ENCODE measurements at places on chromosomes 1 and 21. TPM values are rescaled to one million over a fixed set of nuclear protein-coding genes. Genes with fewer than 3 reads are reported as not detected.
A peak's percentile ranks its signal among the peaks of the same experiment; 100 is the strongest.

DNA sequence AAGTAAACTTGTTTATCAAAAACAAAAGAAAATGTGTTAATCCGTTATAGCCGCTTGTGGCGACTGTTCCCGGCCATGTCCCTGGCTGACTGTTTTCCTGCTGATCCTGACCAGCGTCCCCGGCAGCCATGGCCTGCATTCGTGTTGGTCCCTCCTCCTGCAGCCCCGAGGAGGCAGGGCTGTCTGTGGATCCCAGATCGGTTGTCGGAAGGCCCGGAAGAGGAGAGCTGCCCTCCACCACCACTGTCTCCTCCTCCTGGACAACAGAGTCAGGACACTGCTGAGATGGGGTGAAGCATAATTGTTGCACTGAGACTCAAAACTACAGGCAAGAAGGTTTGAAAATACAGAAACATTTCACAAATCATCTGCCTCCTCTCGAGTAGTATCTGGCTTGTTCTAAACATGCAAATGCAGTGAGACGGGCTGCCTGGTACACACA, 3.6 kb upstream of the MXRA8 start:
- H3K36me3 ChIP-seq: no peaks in the 10 kb centered on the region
- H3K27me3 ChIP-seq: no peaks in the 10 kb centered on the region
- no peak overlapping the region for H3K27ac ChIP-seq

DNA sequence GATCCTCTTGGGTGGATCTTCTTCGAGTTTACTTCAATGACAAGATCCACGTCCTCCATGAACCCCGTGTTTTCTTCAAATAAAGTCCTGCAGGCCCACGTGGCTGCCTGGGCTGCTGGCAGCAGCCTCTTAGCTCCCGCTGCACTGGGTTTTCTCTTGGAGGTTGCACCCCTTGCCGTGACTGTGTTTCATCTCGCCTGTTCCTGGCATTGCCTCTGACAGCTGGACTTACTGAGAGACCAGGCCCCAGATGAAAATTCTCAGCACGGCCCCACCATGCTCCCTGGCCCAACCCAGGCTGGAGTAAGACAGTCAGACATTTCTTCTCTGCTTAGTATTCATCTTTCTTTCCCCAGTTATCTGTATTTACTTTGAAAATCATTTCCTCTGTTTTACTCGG, 274.8 kb upstream of the RUNX1 start:
- no peak overlapping the region for H3K4me3 ChIP-seq
- no peak overlapping the region for H3K27ac ChIP-seq
- peaks cover 2% of the 10 kb centered on the region for H3K27me3 ChIP-seq
- no peaks in the 10 kb centered on the region for H3K36me3 ChIP-seq

GRCh38 chr1:196295766-196296165, 312.5 kb downstream of the KCNT2 start:
- H3K27ac ChIP-seq: no peak overlapping the region
- no peaks in the 10 kb centered on the region for H3K4me1 ChIP-seq
- H3K36me3 ChIP-seq: no peaks in the 10 kb centered on the region
- no peaks in the 10 kb centered on the region for H3K27me3 ChIP-seq

DNA sequence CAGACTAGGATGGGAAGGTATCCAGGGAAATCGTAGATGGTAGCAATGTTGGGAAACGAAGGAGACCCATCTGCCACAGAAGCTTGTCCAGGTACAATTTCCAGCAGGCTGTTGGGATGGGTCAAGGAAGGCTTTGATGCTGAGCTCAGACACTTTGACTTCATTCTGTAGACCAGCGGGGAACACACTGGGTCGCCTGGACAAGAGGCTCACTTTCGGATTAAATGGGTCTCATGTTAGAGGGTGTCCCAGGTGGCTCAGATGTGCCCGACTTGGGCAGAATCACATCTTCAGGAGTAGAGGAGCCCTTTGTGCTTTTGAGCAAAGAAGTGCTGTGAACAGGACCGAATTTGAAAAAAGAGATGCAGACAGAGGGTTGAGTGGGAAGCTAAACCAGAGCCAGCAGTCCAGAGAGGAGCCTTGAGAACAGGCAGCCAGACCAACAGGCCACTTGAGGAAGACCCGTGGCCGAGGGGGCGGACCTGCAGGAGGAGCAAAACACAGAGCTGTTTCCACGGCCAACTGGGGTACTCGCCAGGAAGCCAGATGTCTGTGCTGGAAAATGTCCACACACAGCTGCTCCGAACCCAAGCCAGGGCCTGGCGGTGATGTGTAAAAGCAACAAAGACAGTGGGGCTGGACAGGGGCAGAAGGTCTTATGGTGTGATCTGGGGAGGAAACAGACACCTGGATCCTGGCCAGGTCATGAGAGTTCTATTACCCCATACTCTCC, 146.9 kb downstream of the AJAP1 start:
- H3K4me1 ChIP-seq: peaks cover 1% of the 10 kb centered on the region
- H3K27me3 ChIP-seq: peaks cover 21% of the 10 kb centered on the region
- no peaks in the 10 kb centered on the region for H3K36me3 ChIP-seq
- no peak overlapping the region for H3K27ac ChIP-seq

- no peak overlapping the region for H3K4me3 ChIP-seq
- H3K4me1 ChIP-seq: no peaks in the 10 kb centered on the region
- no peak for DNase-seq
- H3K27ac ChIP-seq: no peak overlapping the region
These were observed 365.9 kb downstream of the COL11A1 start for GRCh38 chr1:102742426-102742825.

GRCh38 chr21:16457498-16457897, 727.7 kb downstream of the USP25 start:
- H3K4me3 ChIP-seq: no peak overlapping the region
- H3K4me1 ChIP-seq: no peaks in the 10 kb centered on the region
- H3K36me3 ChIP-seq: no peaks in the 10 kb centered on the region
- no peak for DNase-seq
- H3K27ac ChIP-seq: no peak overlapping the region
- H3K27me3 ChIP-seq: no peaks in the 10 kb centered on the region

DNA sequence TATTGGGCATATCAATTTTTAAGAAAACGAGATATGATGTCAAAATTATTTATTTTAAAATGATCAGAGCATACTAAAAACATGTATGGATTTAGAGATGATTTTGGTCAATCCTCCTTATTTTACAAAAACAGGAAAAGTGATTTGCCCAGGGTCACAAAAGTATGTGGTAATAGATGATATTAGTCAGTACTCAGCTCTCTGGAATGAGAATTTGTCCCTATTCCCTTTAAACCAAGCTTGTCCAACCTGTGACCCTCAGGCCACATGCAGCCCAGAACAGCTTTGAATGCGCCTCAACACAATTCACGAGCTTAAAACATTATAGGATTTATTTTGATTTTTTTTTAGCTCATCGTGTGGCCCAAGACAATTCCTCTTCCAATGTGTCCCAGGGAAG, 104.7 kb downstream of the AKT3 start:
- no peak overlapping the region for H3K27ac ChIP-seq
- H3K36me3 ChIP-seq: peaks cover 12% of the 10 kb centered on the region
- DNase-seq: no peak

- H3K27ac ChIP-seq: peak overlapping the region; percentile 80
- H3K4me1 ChIP-seq: peaks cover 68% of the 10 kb centered on the region
These were observed 12.4 kb downstream of the LMNA start for GRCh38 chr1:156126630-156127534.

GRCh38 chr1:151905070-151905442, 4.3 kb downstream of the THEM4 start:
- H3K27ac ChIP-seq: peak overlapping the region; percentile 98
- DNase-seq: peak; percentile 58
- H3K4me3 ChIP-seq: peak overlapping the region; percentile 74
- H3K36me3 ChIP-seq: peaks cover 77% of the 10 kb centered on the region

DNA sequence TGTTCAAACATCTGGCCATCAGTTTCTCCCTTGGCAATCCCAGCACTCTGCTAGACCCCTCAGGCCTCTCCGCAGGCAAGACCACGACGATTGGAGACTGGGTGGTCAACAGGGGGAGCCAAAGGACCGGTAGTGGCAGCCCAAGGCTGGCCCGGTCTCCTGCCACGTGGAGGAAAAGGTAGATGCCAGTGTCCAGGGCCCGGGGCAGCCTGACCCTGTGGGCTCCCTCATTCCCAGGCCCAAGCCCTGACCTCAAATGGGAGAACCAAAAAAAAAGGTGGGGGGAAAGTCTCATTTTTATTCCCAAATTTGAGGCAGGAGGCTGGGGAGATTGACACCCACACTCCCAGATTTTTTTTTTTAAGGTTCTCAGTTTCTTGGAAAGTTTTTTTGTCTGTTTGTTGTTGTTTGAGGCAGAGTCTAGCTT, 24.8 kb downstream of the S100A6 start:
- no peaks in the 10 kb centered on the region for H3K36me3 ChIP-seq
- no peak overlapping the region for H3K4me3 ChIP-seq
- H3K27me3 ChIP-seq: no peaks in the 10 kb centered on the region
- H3K27ac ChIP-seq: peak overlapping the region; percentile 81
- peak; percentile 83 for DNase-seq

GRCh38 chr1:156006666-156007376, 13.9 kb downstream of the SSR2 start:
- H3K4me1 ChIP-seq: peaks cover 14% of the 10 kb centered on the region
- H3K27me3 ChIP-seq: no peaks in the 10 kb centered on the region
- DNase-seq: no peak
- no peak overlapping the region for H3K27ac ChIP-seq

GRCh38 chr1:247639381-247639981, 34.1 kb downstream of the OR2G3 start:
- no peaks in the 10 kb centered on the region for H3K36me3 ChIP-seq
- H3K27me3 ChIP-seq: peaks cover 45% of the 10 kb centered on the region
- H3K27ac ChIP-seq: no peak overlapping the region

GRCh38 chr1:241918879-241919278, 38.7 kb upstream of the BECN2 start:
- no peaks in the 10 kb centered on the region for H3K36me3 ChIP-seq
- H3K4me1 ChIP-seq: no peaks in the 10 kb centered on the region
- H3K27me3 ChIP-seq: no peaks in the 10 kb centered on the region
- H3K27ac ChIP-seq: no peak overlapping the region
- no peak for DNase-seq

- no peak for DNase-seq
- H3K27me3 ChIP-seq: no peaks in the 10 kb centered on the region
- peak overlapping the region; percentile 92 for H3K27ac ChIP-seq
- H3K4me3 ChIP-seq: no peak overlapping the region
These were observed 46.6 kb downstream of the S1PR1 start for GRCh38 chr1:101283443-101283842.

- no peaks in the 10 kb centered on the region for H3K27me3 ChIP-seq
- no peak overlapping the region for H3K4me3 ChIP-seq
- no peak overlapping the region for H3K27ac ChIP-seq
- no peaks in the 10 kb centered on the region for H3K4me1 ChIP-seq
- no peaks in the 10 kb centered on the region for H3K36me3 ChIP-seq
- no peak for DNase-seq
These were observed 16.6 kb upstream of the ESRRG start for GRCh38 chr1:216739793-216740192.

DNA sequence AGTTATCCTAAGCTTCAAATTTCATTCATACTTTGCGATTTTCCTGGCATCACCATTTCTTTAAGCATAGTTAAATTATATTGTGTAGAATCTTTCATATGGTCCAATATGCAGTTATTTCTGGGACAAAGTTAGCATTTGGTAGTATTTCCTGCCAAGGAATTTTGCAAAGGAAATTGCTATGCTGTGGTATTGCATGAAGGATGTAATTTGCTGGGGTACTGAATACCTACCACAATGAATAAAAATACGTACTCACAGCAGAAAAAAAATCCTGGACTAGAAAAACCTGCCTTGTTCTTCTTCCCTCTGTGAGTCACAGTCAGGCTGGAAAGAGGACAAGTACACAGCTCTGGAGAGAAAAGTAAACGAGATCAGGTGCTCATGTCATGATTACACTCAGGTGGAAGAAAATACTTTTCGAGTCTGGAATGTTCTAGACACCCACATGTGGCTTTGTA, 241.2 kb downstream of the PTBP2 start:
- H3K27ac ChIP-seq: no peak overlapping the region
- H3K4me1 ChIP-seq: no peaks in the 10 kb centered on the region
- no peak for DNase-seq
- no peak overlapping the region for H3K4me3 ChIP-seq
- peaks cover 6% of the 10 kb centered on the region for H3K27me3 ChIP-seq
- no peaks in the 10 kb centered on the region for H3K36me3 ChIP-seq

DNA sequence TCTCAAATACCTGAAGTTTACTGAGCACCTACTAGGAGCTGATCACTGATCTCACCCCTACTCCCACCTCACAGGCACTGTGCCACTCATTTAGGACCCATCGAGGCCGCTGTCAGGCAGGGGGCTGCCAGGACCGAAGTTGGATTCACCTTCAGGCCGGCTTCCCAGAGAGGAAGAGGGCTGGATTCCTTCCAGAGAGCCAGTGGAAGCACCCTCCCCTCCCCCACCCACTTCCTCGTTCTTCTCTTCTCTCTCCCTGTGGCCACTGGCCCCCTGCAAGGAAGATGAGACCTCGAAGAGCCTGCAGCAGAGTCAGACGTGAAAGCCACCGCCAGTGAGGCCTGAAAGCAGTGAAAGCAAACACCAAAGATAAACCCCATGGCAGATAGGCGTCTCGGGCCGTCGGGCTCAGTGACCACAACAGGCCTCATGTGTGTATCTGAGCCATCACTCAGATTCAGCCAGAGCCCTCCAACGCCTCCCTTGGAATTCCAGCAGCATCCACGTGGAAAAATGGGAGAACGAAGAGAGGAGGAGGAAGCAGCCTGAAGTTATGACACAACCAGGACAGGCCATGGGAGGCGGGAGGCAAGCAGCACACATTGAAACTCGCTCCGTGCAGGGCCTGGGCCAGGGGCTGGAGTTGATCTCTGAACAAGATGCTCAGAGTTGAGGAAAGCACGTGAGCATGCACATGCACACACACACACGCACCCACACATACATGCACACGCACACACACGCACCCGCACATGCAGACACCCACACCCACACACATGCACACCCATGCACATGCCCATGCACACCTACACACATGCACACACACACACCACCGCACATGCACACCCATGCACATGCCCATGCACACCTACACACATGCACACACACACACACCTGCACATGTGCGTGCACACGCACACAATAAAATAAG, 6.2 kb upstream of the AGTRAP start:
- H3K4me3 ChIP-seq: peak overlapping the region; percentile 75
- no peaks in the 10 kb centered on the region for H3K27me3 ChIP-seq
- H3K27ac ChIP-seq: peak overlapping the region; percentile 29
- no peaks in the 10 kb centered on the region for H3K36me3 ChIP-seq
- H3K4me1 ChIP-seq: peaks cover 37% of the 10 kb centered on the region

The GCSAML gene
- total RNA-seq: 3.1 TPM

The TMPRSS3 gene
- total RNA-seq: 50.7 TPM

The CTSE gene
- not detected for total RNA-seq

The RBM11 gene
- 6.3 TPM for total RNA-seq

The ELF3 gene
- not detected for total RNA-seq

The HP1BP3 gene
- total RNA-seq: 169 TPM

Data from activated naive CD8-positive, alpha-beta T cell treated with anti-CD3 and anti-CD28 coated beads for 36 hours (primary cell).